Stimulated activated CD4-positive, alpha-beta T cell treated with anti-CD3 and anti-CD28 coated beads, TNF-alpha, amount 100 ng/mL, for 1 hour (primary cell): ENCODE measurements at places on chromosomes 5 and 9.
A peak's percentile ranks its signal among the peaks of the same experiment; 100 is the strongest.

- DNase-seq, result no peak
These were observed 679.9 kb downstream of the ISL1 start for GRCh38 chr5:52063186-52063585.

DNA sequence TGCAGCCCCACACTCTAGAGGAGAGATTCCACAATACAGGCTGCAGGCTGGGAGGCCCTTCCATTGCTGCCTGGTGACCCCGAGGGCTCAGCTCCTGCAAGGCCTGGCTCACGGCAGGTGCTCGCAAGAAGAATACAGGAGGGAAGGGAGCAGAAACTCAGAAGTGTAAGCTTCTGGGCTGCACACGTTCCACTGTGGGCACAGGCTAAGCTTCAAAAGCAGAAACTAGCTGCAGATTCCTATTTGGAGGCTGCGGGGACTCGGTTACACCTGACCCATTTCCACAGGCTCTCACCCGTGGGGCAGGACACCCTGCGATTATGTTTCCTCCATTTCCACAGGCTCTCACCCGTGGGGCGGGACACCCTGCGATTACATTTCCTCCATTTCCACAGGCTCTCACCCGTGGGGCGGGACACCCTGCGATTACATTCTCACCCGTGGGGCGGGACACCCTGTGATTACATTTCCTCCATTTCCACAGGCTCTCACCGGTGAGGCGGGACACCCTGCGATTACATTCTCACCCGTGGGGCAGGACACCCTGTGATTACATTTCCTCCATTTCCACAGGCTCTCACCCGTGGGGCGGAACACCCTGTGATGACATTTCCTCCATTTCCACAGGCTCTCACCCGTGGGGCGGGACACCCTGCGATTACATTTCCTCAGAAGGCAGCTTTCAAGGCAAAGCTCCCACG lies 10.3 kb downstream of the LPCAT1 start:
- DNase-seq, result no peak

- no peak for DNase-seq
These were observed 63.8 kb downstream of the PBX3 start for GRCh38 chr9:125811002-125811401.

GRCh38 chr5:156361436-156362109 lies 34.6 kb downstream of the SGCD start:
- DNase-seq, result no peak

GRCh38 chr5:53479590-53480415 lies 626 bp upstream of the FST start:
- DNase-seq, result peak; percentile 18

DNA sequence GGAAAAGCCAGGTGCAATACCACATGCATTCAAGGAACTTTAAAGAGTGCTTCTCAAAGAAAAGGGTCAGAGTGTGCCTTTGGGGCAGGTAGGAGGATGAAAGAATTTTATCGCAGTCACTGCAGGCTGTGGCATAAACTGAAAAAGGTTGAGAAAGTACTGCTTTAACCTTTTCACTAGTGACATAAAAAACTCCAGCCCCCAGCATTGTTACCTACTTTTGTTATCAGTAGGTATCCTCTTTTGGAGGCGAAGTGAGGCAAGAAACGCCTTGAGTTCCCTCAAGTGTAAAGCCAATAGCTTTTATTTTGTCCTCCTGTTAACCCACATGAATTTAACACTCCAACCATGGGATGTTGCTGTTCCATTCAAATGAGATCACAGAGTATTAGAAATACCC lies 64.7 kb upstream of the CHD1 start:
- DNase-seq, result no peak

DNA sequence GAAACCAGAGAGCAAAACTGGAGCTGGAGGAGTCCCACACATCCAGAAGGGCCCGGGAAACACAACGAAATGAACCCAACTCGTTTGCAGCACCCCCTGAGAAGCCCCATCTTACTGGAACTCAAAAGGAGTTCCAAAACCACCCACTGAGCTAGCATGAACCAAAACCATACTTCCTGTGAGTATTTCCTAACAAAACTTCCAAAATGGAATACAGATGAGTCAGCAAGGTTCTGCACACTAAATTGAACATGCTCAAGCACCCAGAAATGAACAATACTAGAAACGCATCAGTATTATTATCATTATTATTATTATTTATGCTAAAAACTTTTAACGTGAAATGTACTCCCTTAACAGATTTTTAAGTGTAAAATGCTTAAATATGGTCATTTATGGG lies 8.0 kb upstream of the SPOCK1 start:
- no peak for DNase-seq

DNA sequence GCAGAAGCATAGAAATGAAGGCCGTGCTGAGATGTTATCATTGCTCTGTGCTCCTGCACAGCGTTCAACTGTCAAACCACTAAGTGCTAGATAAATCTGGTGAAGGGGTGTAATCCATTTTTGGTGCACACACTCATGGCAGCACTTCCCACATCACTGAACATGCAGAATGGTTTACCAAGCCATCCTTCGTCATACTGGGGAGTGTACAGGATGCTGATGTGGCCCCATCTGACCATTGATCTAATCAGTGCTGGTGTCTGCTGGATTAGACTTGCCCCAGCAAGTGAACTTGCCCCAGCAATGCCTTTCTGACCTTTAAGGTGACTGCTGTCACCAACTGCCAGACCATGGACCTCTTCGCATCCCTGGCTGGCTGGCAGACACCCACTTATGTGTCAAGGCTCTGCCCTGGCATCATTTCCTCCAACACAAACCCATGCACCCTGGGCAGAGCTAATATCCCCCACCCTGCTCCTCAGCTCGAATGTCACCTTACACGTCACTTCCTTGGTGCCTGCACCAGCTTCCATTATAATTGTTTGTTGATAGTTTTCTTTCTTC lies 4.2 kb upstream of the SEMA4D start:
- no peak for DNase-seq

DNA sequence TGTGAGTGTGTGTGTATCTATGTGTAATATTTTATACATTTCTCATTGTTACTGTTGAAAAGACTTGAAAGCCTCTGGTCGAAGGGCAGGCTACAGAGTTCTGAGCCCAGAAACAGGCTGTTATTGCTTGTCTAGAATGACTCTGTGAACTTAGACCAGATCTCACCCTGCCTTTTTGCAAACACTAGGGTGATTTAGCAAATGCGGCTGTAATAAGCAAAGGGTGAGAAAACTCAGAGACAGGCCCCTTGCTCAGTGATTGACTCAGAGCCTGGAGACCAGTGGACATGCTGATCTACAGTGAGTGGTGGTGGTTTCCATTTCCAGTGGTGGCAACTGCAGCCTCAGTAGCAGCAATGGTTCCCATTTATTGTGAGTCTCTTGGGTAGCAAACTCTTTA lies 183.7 kb downstream of the ATP10B start:
- DNase-seq, result no peak

- no peak for DNase-seq
These were observed 68.1 kb upstream of the CER1 start for GRCh38 chr9:14790628-14791027.

GRCh38 chr5:60594715-60595477 lies 105.1 kb downstream of the DEPDC1B start:
- DNase-seq, result no peak

GRCh38 chr9:92393686-92394085 lies 10.7 kb downstream of the OGN start:
- no peak for DNase-seq

- no peak for DNase-seq
These were observed 10.6 kb upstream of the NEURL1B start for GRCh38 chr5:172630482-172630881.

DNA sequence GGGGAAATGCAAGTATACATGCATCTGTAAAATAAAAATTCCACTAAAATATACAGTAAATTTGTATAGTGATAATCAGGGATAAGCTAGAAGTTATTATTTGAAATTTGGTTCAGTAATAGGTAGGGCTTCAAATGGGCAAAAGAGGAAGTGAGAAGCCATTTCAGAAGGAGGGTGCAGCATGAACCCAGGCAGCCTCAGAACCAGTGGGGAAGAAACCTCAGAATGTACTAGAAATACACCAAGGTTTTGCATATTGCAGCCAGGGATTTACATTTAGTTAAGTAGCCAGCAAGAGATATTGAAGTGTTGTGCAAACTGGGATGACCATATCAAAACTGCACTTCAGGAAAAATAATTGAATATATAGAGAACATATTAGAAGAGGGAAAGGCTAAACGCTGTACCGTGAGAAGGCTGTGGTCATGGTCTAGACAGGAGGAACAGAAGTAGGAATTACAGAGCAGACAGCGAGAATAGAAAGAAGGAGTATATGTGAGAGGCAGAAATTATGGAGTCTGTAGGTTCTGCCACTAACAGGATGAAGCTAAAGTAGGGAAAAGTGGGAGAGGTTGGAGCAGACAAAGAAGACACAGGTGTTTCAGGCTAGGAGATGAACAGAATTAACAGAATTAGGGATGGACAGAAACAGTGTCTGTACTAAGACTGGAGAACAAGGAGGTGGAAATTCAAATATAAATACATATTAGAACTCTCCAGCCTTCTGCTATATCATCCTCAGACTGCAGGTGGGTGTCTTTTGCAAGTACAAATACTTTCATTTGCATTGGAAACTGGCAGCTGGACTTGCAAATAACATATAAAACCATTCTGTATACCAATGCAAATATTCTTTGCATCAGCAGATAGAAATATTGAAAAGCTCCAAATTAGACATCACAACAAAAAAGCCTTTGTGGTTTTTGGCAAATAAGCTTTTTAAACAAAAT lies 335.6 kb downstream of the ZNF608 start:
- no peak for DNase-seq

- no peak for DNase-seq
These were observed 3.2 kb upstream of the TLE4 start for GRCh38 chr9:79568337-79569101.

DNA sequence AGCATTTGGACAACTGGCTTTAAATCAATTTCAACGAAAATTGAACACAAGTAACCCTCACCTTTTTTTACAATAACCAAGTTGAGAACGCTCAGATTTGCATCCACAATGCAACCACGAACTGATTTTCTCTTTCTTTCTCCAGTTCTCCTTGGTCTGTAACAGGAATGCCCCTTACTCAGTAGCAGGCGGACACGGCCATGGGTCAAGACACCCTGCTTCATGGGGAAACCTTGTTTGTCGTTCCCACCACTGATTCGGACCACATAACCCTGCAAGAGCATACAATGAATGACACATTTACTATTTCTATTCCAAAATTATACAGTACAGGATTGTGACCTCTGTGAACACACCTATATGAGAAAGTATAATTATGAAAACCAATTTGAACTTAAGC lies 1.4 kb downstream of the RPS6 start:
- DNase-seq, result no peak

DNA sequence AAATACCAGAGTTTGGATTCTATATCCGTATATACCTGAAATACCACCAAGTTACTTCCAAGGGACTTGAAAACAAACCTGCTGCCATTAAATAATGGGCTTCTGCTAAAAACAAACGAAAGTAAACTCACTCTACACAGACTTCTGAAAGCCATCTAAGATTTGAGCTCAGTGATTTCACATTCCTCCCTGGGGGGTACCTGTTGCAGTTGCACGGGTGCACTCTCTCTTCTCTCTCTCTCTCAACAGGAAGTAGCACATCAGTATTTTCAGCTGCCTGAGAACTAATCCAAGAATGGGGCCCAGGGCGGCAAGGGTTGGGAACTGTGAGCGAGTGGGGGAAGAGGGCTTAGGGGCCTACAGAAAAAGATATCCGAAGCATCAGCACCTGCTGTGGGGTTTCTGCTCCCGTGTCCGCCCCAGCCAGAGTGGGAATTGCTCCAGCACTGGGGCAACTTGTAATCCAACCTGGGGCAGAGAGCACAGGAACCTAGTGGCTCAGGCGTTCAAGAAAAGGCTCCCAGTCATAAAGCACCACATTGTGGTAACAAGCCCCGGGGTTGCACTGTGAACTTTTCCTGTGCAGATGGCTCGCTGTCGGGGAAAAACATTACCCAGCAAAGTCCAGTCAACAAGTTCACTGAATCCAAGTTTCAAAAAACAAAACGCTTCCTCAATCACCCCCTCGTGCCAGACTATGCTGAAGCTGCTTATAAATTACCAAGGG lies 99.8 kb downstream of the EFNA5 start:
- DNase-seq, result no peak

- DNase-seq, result no peak
These were observed 108.2 kb downstream of the AUH start for GRCh38 chr9:91253488-91253887.

- DNase-seq, result no peak
These were observed 62.6 kb downstream of the PLAC8L1 start for GRCh38 chr5:146042628-146043279.

GRCh38 chr5:82312373-82312856 lies 34.3 kb upstream of the RPS23 start:
- DNase-seq, result no peak

DNA sequence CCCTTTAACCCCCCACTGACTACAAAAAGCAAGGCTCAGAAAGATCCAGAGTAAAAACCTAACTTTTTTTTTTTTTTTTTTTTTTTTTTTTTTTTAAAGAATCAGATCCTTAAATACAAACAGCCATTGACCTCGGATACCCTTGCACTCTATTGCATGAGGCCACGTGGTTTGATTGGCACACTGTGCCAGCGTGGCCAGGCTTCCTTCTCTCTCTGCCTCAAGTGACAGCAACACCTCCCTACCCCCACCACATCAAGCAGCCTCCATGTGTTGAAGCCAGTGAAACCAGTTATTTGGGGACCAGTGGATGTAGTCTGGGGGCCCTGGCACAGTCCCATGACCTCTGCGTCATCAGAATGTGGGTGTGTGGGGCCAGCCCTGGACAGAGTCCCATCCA lies 71.4 kb downstream of the OTULIN start:
- DNase-seq, result no peak

DNA sequence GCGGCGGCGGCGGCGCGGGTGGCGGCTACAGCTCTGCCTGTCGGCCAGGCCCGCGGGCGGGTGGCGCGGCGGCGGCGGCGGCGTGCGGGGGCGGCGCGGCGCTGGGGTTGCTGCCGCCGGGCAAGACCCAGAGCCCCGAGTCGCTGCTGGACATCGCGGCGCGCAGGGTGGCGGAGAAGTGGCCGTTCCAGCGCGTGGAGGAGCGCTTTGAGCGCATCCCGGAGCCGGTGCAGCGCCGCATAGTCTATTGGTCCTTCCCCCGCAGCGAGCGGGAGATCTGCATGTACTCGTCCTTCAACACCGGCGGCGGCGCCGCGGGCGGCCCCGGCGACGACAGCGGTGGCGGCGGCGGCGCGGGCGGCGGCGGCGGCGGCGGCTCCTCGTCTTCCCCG lies 296 bp downstream of the ZSWIM6 start:
- no peak for DNase-seq

DNA sequence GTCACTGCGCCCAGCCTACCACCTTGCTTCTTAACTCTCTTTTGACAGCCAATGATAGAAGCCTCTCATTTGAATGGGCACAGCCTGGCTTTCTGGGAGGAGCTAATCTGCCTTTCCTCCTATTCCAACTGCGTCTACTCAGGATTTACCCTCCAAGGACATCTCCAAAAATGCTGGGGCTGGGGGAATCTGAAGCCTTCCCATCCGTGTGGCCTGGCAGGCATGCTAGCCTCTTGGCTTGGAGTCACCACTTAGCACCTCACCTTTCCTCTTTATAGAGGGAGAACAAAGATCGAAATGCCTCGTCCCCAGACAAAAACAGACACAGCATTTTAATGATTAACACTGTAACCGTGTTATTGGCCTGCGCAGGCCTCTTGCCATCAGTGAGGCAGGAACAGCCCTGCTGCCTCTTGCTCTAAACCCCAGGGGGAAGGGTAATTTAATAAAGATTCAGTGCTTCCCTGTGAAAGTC lies 108.2 kb upstream of the KLF4 start:
- DNase-seq, result no peak

GRCh38 chr5:134125039-134126015 lies 10.8 kb downstream of the TCF7 start:
- no peak for DNase-seq

- no peak for DNase-seq
These were observed 103.8 kb upstream of the ERCC6L2 start for GRCh38 chr9:95771556-95772246.
